ENCODE measurements at places on chromosomes 11 and 22.
A peak's percentile ranks its signal among the peaks of the same experiment; 100 is the strongest.

- DNase-seq: no peak
These were observed 1.6 kb downstream of the C1QTNF6 start for GRCh38 chr22:37186228-37186996.

DNA sequence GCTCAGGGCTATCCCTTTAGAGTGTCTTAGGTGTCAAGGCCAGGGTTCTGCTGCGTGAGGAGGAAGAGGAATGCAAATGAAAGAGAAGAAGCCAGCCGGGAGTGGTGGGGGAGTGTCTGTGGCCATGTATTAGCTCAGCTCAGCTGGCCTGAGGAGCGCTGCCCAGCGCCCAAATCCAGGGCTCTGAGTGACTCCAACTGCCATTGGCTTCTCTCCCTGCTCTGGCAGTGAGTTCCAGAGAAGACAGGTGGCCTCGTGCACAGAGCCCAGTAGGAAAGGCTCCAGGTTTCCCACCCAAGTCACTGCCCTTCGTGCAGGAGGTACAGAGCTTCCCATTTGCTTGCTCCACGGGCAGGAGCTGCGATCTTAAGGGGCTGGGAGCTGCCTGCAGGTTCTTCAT, 302.0 kb downstream of the KIRREL3 start:
- DNase-seq: no peak

DNA sequence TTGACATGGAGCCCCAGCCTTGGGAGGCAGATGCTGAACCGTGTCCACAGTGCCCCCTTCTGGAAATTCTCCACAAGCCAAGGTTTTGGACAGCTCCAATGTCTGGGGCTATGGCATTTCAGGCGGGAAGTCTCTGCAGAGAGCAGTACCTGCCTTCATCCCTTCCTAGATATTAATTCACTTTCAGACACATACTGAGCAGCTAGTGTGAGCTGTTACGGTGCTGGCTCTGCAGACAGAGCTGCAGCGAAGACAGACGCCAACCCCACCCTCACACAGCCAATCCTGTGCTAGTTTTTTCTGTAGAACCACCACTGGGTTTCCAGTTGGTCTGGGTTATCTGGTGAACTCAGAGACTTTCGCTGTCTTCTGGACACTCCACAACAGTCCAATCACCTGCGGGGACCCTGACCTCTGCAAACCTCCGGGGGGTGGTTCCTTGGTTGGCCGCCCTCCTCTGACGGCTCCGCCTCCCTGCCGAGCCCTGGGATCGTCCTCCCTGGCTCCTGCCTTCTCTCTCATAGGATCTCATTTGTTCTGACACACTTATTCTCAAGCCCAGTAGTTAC, 9.1 kb downstream of the LMF2 start:
- DNase-seq: peak; percentile 49

- no peak for DNase-seq
These were observed 17.3 kb upstream of the DGCR8 start for GRCh38 chr22:20062766-20063083.

DNA sequence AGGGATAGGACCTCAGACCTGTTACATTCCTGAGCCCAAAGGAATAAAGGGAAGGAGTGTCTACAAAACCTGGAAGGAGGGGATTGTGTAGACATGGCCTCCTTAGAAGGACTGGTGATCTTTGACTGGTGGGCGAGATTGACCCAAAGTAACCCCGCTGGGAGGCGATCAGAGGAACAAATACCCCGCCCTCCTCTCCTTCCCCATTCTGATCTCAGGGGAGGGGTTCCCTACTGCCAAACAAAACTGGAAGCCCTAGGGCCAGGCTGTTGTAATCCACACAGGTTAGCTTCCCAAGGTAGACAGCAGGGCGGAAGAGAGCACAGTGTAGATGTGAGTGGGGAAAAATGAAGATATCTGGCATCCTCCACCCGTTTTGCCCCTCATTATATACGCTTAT, 24.7 kb downstream of the NCF4 start:
- no peak for DNase-seq

- DNase-seq: no peak
These were observed 614 bp downstream of the ANO3 start for GRCh38 chr11:26332572-26332915.

DNA sequence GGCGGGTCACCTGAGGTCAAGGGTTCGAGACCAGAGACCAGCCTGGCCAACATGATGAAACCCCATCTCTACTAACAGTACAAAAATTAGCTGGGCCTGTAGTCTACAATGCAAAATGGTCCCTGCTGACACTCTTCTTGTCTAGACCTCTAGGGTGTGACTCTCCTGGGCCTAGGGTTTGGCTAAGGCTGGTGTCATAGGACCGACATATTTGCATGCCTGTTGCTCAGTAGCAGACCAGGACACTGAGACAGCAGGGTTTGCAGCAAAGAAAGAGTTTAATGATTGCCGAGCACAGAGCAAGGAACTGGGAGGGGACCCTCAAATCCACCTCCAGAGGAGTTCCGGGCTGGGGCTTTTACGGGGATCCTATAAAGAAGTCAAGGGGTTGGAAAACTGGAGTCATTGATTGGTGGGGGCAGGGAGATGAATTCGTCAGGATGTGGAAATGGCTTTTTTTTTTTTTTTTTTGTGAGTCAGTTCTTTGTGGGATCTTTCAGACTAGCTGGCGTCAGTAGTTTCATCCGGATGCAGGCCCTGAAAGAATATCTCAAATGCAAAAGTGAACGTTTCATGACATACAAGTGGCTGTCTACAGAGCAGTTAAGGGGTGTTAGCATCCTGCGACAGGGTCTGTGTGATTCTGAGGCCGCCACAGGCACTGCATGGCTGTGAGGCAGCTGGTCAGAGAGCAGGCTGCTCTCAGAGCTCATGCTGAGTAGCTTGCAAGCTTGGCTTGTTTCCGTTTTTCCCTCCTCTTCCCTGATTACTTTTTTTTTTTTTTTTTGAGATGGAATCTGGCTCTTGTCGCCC, 27.2 kb upstream of the A4GALT start:
- no peak for DNase-seq

- DNase-seq: no peak
These were observed 6.4 kb downstream of the PRAME start for GRCh38 chr22:22552630-22553029.

DNA sequence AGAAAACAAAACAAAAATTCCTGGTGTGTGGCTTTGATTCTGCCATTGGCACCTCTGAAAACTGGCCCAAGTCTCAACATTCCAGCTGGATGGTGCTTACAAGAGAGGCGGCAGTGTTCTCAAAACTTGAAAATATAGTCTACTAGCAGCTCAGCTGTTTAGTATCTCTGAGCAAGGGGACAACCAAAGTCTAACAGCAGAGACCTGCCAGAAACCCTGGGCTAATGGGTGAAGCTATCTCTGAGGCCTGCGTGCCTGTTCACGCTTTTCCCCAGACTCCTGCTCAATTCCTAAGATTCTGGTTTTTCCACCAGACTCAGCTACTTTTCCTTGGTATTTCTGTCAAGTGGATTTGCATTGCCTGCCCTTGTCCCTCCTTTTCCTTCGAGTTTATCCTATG, 17.9 kb downstream of the TMEM218 start:
- DNase-seq: no peak

GRCh38 chr22:49431551-49431950, 396.1 kb downstream of the BRD1 start:
- DNase-seq: no peak

DNA sequence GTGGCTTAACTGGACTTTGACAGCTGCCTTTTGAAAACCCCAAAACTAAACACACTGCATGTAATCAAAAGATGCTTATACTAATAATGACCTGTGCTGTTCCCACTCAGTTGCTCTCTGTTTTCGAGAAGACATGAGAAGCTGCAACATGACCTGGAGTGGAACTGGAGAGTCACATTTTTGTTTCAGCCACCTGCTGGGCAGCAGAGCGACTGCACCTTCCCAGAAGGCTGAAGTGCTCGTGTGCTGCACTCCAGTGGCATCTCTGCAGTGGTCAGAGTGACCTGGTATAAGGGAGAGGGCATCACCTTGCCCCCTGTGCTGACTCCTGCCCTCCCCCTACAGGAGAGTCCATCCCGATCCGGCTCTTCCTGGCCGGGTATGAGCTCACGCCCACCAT, 8.6 kb downstream of the THYN1 start:
- no peak for DNase-seq

- DNase-seq: no peak
These were observed 771.0 kb upstream of the ARHGAP42 start for GRCh38 chr11:99916078-99916477.

GRCh38 chr11:119103793-119104192, 2.1 kb upstream of the DPAGT1 start:
- no peak for DNase-seq

GRCh38 chr11:65424205-65425104, 1.9 kb downstream of the NEAT1 start:
- peak; percentile 41 for DNase-seq

DNA sequence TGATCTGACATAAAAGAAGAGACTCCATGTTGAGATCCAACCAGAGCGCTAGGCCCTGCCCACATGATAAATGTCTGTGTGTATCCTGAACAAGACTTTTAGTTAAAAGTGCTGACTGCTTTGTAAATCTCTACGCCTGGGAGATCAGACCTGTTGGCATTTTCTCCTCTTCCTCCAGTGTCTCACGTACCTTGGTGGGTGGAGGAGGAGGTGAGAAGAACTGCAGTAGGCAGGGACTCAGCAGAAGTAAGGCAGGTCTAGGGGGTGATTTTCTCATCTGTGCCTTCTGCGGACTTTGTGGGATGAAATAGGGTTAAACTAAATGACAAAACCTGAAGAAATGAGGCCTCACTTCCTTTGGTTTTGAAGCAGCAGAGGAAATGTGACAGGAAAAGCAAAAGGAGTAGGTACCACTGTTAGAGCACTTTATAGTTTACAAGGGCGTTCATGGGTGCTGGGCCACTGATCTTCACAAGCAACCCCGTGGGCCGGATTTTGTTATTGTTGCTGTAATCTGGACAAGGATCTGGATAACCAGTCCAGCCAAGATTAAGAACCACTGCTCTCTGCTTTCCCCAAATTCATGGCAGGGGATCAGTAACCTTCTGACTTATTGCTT, 36.7 kb upstream of the PLET1 start:
- no peak for DNase-seq

GRCh38 chr11:117730208-117730800, 66.7 kb downstream of the DSCAML1 start:
- no peak for DNase-seq

DNA sequence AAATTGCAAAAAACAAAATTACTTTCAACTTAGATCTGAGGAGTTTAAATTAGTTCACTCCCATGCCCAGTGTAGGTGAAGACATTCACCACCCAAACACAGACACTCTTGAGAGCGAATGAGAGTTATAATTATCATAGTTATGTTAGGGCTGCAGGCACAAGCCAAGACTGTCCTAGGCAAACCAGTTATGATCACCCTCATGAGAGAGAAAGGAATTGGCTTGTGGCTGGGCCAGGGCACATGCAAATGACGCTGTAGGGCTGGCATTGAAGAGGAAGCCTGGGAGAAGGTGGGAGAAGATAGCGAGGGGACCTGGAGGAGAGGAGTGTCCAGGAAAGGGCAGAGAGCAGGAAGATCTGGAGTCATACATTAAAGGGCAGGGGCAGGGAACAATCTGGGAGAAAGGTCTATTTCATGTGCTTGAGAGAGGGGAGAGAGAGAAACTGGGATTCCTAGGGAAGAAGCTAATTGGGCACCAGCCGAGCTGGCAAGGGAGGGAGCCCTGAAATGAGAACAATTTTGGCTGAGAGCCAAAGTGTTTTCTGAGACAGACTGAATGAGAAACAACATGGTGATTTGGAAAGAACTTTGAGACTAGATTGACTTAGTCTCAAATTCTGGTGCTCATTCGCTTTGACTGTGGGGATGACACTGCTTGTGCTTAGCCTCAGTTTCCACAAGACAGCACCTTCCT, 279.9 kb downstream of the KIRREL3 start:
- no peak for DNase-seq

DNA sequence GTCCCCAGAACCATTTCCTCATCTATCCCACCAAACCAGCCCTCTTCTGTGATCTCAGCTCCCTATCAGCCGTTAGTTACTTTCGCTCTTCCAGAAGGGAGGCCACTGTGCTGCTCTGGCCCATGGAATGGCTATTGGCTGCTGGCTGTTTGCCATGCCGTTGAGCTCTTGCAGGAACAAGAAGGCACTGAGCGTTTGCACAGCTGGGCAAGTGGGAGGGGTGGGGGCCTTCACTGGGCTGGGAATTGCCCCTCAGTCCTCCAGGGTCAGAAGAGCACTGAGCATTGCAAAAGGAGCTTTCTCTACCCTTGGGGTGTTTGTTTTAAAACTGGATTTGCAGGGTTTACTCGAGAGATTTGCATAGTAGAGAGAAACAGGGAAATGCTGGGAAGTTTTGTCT, 129.0 kb upstream of the PARVA start:
- DNase-seq: no peak

- no peak for DNase-seq
These were observed 1.1 kb downstream of the PANX1 start for GRCh38 chr11:94129512-94130297.

DNA sequence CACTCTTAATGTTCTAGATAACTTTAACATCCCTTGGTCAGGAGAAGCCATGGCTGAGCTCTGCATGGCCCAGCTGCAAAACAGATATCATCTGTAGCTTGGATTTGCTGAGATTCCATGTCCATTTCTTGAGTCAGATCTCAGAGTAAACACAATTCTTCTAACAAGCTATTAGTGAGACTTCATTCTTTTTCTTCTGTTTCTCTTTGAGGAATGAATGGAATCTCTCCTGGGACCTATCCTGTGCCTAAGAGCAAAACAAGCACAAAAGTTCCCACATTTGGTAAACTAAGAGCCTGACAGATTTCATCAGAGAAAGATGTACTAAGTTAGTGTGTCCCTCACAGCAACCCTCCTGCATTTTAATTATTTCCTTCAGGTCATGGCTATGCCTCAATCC, 142.8 kb downstream of the MAML2 start:
- DNase-seq: no peak

GRCh38 chr22:37045958-37046357, 5.6 kb upstream of the KCTD17 start:
- DNase-seq: no peak

GRCh38 chr11:71357414-71357813, 90.8 kb downstream of the DHCR7 start:
- DNase-seq: no peak

DNA sequence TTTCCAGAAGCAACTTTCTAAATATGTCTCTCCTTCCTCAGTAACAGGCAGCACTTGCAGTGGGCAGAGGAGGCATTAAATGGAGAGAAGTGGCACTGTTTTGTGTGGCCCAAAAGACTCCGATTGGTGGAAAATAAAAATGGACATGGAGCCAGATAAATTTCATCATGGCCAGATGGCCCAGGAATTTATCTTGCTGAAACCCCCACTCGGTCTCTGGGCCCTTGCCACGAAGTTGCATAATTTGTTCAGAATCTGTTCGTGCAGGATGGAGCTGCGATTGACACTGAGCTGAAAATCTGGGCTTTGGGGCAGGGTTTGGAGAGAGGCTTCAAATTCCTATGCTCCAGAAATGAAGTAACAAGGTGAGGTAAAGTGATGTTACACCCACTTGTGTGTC, 65.5 kb downstream of the C11orf91 start:
- no peak for DNase-seq

DNA sequence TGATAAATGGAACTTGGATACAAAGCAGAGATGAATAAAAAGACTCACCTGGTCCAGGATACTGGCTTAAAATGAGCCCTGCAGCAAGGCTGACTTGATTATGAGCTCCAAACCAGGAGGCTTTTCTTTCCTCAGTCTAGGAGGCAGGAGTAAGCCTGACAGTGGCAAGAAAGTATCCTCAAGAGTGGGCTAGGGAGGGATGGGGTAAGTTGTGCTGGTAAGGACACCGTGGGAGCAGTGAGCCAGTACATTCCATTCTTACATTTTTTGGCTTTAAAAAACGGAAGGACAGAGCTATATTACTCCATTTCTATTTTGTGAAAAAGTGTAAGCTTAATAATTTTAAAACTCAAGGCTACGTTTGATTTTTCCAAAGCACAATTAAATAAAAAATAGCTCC, 187.1 kb upstream of the DDI1 start:
- no peak for DNase-seq

- no peak for DNase-seq
These were observed 115.9 kb downstream of the FBXO7 start for GRCh38 chr22:32590556-32590955.

All from T-helper 9 cell (primary cell).